CD4-positive, alpha-beta T cell treated with Interleukin-17A for 1 hour (primary cell): ENCODE measurements at places on chromosomes 1 and 21.

DNA sequence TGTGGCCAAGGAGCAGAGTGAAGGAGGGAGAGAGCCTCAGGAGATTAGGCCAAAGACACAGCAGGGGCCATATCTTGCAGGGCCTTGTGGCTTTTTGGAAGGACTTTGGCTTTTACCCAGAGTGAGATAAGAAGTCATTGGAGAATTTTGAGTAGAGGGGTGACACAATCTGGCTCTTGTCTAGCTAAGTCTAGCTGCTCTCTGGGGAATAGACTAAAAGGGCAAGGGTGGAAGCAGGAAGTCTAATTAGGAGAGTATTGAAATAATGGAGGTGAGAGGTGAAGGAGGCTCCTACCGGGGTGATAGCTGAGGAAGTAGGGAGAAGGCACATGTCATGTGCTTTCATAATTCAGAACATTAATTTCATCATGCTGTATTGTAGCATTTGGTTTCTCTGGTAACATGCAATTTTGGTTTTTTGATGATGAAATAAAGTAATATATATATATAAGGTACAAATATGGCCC lies 34.3 kb upstream of the KCNA3 start:
- no peak for DNase-seq

GRCh38 chr1:216616425-216616824 lies 106.8 kb downstream of the ESRRG start:
- no peak for DNase-seq

- DNase-seq, result no peak
Observed at GRCh38 chr1:170586321-170587252, 54.6 kb downstream of the GORAB start.

GRCh38 chr1:7717748-7718368 lies 53.2 kb upstream of the VAMP3 start:
- no peak for DNase-seq

GRCh38 chr1:210695026-210695425 lies 366.3 kb downstream of the HHAT start:
- no peak for DNase-seq
